ENCODE measurements at places on chromosomes 6 and 20.

DNA sequence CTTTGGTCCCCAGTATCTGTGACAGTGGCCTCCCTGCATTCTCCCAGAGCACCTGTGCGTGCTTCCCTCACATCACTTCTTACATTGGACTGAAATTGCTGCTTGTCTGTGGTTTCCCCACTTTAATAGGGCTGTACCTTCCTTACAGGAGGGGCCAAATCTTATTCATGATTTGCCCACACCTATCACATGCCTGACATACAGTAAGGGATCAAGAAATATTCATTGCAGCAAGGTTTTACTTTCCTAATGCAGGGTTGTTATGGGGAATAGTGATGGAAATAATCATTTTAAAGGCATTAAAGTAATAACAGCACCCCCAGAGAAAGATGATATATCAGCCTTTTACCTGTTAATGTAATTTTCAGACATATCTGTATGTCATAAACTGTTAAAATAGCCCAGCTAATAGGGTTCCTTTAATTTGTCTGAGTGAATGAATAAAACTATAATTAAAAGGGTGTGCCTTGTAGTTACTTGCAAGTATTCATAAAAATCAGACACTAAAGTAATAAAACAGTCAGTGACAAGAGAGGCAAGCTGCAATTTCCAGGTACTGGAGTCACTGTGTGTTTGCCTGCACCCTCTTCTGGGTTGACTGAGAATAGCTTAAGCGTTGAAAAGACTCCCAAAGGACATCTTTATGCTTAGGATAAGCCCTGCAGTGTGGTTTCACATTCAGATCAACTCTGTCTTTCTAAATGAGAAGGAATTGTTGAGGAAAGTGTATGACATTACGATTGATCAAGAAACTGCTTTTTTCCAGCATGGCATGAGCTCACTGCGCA is 182.7 kb downstream of the PHACTR1 start:
- DNase-seq: no peak

- DNase-seq: no peak
Measured at GRCh38 chr6:20538907-20539306, 4.7 kb downstream of the CDKAL1 start.

DNA sequence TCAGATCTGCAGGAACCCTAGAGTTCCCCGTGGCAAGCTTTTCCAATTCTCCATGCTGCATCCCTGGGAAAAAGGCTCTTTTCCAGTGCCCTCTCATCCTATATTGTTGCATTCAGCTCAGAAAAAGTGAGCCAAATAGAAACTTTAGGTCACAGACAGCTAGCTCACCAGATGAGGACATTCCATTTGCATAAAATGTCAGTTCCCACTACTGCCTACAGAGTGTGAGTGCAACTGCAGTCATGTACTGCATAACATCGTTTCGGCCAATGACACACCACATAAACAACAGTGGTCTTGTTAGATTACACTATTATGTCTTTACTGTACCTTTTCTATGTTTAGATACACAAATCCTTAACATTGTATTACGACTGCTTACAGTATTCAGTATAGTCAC is 8.6 kb downstream of the HS3ST5 start:
- no peak for DNase-seq

DNA sequence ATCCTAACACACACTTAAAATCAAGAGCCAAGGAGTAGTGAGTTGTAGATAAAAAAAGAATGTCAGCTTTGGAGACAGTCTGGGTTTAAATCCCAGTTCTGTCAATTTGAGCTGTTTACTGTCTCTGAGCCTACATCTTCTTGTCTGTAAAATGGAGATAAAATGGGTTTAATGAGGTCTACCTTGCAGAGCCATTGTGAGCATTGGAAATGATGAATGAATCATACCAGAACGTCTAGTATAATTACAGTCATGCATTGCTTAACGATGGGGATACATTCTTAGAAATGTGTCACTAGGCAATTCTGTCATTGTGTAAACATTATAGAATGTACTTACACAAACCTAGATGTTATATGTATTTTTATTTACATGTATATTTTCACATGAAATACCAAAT is 17.6 kb upstream of the SGK2 start:
- DNase-seq: no peak

GRCh38 chr6:140320081-140321080 is 945.9 kb upstream of the CITED2 start:
- no peak for DNase-seq

DNA sequence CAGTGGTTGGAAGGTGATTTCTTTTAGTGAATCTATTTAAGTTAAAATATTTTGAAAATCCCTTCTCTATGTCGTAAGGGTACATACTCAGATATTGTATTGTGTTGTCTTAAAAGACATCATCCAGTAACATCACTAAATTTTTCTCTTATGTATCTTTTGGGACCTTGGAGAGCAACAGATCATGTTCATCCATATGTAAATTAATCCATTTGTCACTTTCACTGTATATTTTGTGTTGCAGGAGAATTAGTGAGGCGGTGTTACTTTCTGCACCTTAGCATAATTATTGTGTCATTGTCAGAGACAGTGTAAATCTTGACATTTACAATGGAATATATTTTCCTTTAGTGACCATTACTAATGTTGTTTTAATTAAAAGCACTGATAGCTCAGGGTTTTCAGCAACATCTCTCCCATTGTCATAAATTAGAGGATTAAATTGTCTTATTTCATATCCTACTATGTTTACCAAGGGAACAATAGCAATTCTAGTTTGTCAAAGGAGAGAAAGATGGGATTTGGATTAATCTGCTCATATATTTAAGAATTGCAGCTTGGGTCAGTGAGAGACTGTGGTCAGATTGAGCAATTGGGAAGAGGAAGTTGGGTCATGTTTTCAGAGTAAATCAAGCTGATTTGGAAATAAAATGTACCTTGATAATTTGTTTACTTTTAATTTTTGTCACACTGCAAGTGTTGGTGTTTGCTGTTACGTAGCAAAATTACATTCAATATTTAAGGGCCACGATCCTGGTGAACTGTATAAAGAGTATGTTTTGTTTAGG is 22.7 kb downstream of the DOK5 start:
- no peak for DNase-seq

DNA sequence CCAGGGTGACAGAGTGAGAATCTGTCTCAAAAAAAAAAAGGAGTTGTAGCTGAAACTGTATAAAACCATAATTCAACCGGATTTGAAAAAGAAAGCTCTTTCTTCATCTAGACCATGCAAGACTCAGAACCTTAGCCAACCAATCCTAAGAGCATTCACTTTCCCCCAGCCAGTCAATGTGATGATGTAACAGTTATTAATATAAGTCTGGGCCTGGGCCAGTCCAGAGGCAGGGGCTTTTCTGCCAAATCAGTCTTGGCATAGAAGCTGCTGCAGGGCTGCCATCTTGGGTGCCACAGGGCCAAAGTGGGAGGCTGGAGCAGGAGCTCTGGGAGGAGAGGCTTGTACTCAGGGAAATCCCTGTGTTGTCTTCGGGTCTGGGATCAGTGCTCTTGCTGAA is 288.4 kb downstream of the CLIC5 start:
- no peak for DNase-seq

GRCh38 chr6:3608159-3608558 is 143.4 kb downstream of the PXDC1 start:
- no peak for DNase-seq

GRCh38 chr20:19734811-19735210 is 23.2 kb upstream of the RIN2 start:
- DNase-seq: no peak

- DNase-seq: no peak
Measured at GRCh38 chr20:792248-792647, 23.9 kb upstream of the SLC52A3 start.

GRCh38 chr20:37800618-37801017 is 102.3 kb upstream of the VSTM2L start:
- no peak for DNase-seq

DNA sequence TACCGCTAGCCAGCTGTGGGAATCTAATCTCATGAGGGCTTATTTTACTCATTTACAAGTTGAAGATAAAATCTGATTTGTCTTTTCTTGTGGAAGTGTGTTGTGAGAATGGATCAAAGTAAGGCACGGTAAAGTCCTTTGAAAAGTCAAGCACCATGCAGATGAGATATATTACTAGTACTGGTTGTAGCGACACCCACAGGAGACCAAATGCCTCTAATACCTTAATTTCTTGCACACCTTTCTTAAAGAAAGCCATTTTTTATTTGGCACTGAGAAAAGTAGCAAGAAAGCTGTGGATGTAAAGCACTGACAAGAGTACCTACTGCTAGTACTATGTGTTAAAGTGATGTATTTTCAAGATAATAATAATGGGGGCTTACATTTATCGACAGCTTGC is 191.0 kb upstream of the MMS22L start:
- no peak for DNase-seq

Measured in T-cell (primary cell).